AML-193 (cell line): ENCODE measurements at places on chromosomes 4 and X.

GRCh38 chrX:40314070-40314469 lies 216.3 kb upstream of the BCOR start:
- DNase-seq, result no peak

GRCh38 chr4:103075894-103076746 lies 441 bp downstream of the SLC9B2 start:
- DNase-seq, result no peak

GRCh38 chr4:48913346-48913745 lies 6.8 kb upstream of the OCIAD2 start:
- no peak for DNase-seq

DNA sequence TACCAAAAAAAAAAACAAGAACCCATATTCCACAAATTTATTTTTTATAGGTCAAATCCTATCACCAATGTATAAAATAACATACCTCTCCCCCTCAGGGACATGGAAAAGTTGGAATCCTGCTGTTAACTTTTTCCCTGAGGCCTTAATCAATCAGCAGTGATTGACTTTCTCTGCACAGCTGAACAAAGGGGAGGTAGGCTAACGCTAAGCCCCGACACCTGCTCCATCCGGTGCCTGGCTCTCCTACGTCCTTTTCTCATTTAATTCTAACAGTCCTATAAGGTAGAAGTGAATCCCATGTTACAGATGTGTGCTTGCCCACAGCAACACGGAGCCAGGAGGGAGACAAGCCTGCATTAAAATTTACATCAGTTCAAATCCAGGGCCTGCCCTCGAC lies 2.8 kb downstream of the CENPU start:
- DNase-seq, result no peak

DNA sequence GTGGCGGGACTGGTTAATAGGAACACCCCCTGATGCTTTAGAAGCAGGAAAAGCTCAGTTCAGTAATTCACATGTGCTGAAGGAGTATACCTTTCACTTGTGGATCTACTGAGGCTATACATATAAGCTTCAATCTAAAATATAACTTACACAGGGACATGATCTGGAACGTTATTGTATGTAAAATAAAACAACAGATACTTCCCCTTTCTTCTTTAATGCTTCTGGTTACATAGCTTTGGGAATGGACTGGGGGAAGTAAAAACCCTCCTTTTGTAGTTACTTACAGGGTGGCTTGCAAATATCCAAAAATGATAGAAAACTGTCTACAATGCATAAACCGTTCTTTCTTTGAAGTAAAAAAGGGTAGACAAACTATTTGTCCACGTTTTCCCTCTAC lies 1.9 kb downstream of the FGG start:
- DNase-seq, result no peak

GRCh38 chr4:185513489-185514181 lies 21.7 kb downstream of the PDLIM3 start:
- DNase-seq, result peak; percentile 30

- DNase-seq, result no peak
Measured at GRCh38 chr4:48065587-48066052, 49.0 kb downstream of the NIPAL1 start.

DNA sequence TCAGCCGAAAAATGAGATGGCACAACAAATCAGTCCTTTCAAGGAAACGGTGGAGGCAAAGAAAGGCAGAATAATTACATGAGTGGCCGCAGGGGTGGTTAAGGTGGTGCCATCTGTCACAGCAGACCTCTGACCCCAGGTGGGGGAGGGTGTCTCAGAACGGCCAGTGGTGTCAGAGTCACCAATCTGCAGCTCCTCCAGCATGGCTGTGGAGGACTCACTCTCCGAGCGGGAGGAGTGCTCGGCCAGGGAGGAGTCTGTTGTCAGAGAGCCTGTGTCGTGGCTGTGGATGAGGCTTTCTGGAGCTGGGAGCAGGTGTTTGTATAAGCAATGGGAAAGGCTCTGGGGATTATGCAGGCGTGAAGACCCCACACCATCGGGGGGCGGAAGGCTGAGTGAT lies 130.3 kb upstream of the PDLIM3 start:
- DNase-seq, result no peak

DNA sequence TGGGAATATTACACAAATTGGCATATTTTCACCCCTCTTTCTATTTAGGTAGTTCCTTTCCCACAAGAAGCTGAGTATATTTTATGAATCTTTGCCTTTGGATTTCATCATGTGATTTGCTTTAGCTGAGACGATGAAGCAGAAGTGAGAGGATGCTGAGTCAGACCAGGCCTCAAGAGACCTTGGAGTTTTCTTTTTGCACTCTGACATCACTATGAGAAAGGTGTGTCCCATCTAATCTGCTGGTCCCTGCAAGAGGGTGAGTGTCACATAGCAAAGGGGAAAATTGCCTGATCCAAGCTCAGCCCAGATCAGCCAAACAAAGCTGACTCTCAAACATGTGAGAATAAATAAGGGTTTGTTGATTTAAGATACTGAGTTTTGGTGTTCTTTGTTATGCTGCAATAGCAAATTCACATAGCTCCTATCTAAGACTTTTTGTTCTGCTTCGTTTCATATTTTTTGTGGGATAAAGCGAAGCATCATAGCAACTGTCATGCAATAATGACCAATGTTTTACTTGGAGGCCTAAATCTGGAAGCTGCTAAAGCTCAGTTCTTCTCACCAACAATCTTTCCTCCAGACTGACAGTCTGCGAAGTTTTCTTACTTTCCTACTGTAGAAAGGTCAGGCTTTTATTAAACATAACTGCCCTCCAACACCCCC lies 176.9 kb downstream of the PDHA2 start:
- DNase-seq, result no peak

DNA sequence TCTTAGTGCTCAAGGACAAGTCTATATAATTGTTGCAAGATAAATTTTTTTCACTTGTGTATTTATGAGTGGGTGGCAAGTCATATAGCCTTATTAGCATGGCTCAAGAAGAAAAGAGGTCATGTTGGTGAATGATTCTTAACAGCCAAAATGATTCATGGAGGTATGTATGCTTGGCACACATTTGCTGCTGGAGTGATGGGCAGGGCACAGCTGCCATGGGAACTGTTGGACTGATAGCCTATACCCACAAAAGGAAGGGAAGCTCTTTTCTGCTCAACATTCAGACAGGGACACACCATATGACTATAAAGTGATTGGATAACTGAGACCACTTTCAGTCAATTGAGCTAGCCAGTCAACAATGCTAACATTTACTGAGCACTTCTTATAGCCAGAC lies 46.8 kb upstream of the PITX2 start:
- no peak for DNase-seq

DNA sequence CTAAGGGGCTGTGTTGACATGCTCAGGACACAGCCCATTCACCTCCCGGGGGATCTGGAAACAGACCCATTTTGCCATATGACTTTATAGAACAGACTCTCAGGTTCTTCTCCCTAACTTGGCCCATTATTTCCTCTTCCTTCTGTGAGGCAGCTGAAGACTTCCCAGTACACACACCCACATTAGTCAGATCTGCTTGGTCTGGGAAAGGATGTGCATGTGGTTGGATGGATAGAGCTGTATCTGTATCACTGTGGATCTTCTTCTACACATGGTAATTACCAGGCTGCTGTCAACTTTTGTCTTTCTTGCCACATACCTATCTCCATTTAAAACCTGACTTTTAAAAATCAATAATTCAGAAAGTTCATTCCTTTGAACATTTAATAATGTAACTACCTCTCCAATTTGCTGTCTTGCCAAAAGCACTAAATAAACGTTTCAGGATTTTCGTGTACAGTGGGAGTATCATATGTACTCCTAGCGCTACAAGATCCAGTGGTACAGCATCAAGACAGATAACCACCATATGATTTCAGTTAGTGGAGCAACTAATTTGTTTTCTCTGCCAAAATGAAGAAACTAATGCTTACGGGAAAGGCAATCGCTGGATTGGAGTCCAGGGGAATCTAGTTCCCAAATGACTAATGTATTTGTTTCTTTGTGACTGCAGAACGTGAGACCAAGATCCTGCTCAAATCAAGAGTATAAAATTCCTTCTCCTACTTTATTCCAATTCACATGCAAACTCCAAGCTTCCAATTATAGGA lies 134.1 kb upstream of the MAP3K15 start:
- DNase-seq, result no peak

- DNase-seq, result no peak
Measured at GRCh38 chr4:57777876-57778275, 667.7 kb upstream of the IGFBP7 start.

- no peak for DNase-seq
Measured at GRCh38 chr4:26751838-26752237, 108.8 kb upstream of the STIM2 start.

GRCh38 chr4:156298230-156298629 lies 344.6 kb upstream of the CTSO start:
- no peak for DNase-seq

DNA sequence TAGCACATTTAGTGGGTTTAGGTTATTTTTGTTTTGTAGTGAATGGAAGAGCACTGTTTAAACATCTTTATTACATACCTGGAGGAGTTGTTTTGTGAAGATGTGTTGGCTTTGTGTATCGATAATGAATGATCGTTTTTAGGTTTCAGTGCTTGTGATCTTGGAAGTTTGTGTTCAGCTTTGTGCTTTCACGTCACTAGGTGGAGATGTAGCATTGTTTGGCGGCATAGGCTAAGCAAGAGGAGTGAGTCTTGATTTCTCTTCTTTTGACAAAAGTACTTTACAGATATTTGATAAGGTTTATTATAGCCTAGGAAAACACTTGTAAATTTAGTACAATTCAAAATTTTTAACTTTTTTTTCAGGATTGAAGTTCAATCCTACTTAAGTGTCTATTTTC lies 50.4 kb downstream of the PDK3 start:
- DNase-seq, result no peak

GRCh38 chr4:122278976-122279375 lies 99.8 kb upstream of the ADAD1 start:
- no peak for DNase-seq

- peak; percentile 16 for DNase-seq
Measured at GRCh38 chrX:13747836-13748235, 13.3 kb downstream of the OFD1 start.

GRCh38 chr4:159855731-159856130 lies 752.9 kb downstream of the RAPGEF2 start:
- DNase-seq, result no peak

DNA sequence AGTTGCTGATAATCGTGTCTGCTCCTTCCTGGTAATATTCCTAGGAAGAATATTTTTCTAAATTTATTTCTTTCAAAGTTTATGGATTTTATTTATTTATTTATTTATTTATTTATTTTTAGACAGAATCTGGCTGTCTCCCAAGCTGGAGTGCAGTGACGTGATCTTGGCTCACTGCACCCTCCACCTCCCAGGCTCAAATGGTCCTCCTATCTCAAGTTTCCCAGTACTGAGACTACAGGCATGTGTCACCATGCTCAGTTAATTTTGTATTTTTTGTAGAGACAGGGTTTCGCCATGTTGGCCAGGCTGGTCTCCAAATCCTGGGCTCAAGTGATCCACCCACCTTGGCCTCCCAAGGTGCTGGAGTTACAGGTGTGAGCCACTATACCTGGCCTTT lies 48.9 kb downstream of the PDLIM5 start:
- DNase-seq, result no peak

DNA sequence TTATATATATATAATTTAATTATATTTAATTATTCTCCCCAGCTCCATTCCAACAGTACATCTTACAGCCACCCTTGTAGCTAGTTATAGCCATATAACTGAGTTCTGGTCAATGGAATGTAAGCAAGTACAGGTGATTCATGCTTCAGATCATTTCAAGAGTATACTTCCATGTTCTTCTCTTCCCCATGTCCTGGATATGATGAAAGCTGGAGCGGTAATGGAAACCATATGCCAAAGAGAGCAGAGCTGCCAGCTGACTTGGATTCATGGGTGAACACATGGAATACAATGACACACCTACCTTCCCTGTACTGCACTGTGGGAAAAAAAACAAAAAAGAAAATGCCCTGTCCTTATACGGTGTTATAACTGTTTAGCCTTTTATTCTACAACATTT lies 17.5 kb upstream of the CORIN start:
- no peak for DNase-seq

- DNase-seq, result no peak
Measured at GRCh38 chr4:188466001-188466400, 326.8 kb downstream of the TRIML1 start.

DNA sequence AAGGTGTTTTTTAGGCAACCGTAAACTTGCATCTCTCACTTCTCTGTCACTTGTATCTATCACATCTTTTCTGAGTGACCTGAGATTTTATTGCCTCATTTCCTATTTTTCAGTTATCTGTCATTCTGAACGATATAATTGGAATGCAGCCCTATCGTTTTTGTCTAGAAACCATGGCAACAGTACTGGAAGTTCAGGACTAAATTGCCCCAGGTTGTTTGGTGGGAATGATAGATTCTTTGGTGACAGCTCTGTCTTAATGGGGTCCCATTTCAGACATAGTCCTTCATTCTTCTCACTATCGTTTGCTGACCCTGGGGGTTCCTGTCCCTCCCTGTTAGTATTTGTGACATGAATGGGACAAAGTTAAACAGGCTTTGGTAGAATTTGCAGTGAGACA lies 267.7 kb upstream of the GALNT7 start:
- no peak for DNase-seq

- no peak for DNase-seq
Measured at GRCh38 chrX:68794461-68794860, 34.4 kb upstream of the EFNB1 start.

DNA sequence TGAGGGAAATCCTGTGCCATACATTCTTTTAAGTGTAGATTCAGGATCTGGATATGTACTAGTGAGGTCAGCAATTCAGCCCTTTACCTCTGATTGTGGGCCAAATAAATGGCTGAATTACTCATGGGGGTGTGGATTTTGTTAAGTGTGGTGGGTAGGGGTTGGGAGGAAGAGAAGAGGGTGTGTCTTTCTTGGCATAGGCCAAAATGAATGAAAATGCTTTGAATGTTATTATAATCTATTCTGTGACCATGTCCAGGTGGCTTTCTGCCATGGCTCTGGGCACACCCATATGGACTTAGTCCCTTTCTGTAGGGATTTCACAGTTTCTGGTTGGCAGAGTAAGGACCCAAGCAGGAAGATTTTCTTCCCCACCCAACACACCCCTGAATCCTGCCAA lies 244.3 kb downstream of the CBR4 start:
- DNase-seq, result no peak

DNA sequence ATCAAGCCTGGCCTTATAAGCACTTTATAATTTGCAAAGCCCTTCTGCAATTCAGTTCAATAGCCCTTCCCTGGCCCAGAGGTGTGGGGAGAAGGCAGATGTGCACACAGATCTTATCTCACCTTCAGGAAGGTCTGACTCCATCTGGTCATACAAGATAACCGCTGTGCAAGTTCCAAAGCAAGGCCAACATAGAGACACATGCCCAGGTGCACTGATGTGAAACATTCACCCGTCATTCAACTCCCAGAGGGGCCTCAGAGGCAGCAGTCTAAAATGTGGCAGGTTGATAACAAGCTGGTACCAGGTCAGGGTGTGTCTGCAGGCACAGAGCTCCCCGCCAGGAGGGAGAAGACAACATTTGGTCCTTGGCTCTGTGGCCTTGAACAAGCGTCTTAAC lies 10.9 kb upstream of the WFS1 start:
- no peak for DNase-seq

GRCh38 chr4:76447393-76447851 lies 12.4 kb downstream of the SHROOM3 start:
- DNase-seq, result no peak
